ENCODE measurements at places on chromosomes 16 and 17. TPM values are rescaled to one million over a fixed set of nuclear protein-coding genes. Genes with fewer than 3 reads are reported as not detected.

DNA sequence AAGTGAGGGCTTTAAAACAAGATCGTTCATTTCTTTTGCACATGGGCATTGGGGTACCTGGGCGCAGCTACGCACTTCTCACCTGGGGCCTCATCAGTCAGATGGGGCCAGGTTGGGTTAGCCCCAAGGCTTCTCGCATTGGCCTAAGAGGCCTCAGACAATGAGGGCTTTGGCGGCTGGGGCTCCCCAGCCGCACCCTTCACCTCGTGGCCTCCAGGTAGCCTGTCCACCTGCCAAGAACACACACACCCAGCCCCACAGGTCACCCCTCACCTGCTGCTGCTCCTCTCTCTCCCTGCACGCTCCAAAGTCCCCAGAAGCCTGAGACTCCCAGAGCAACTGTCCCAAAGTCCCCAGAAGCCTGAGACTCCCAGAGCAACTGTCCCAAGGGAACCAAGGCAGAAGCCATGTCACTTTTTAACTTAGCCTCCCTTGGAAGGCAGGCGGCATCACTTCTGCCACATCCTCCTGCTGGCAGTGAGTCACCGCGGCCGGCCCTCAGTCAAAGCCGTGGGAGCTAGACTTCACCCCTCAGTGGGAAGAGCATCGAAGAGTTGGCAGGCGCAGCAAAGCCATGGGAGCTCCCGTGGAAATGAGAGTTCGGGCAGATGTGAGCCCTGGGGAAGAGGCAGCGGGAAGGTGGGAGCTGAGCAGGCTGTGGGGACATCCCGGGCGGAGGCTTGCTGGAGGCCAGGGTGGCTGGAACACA is 78.9 kb upstream of the PLCG2 start:
- H3K36me3 ChIP-seq: peaks cover 29% of the 10 kb centered on the region
- no peaks in the 10 kb centered on the region for H3K27me3 ChIP-seq
- no peak overlapping the region for H3K4me3 ChIP-seq
- H3K27ac ChIP-seq: peak overlapping the region; percentile 32

GRCh38 chr17:67696347-67696746 is 21.4 kb upstream of the NOL11 start:
- H3K36me3 ChIP-seq: peaks cover 2% of the 10 kb centered on the region
- no peak overlapping the region for H3K4me3 ChIP-seq
- no peaks in the 10 kb centered on the region for H3K27me3 ChIP-seq
- peaks cover 13% of the 10 kb centered on the region for H3K4me1 ChIP-seq
- no peak for DNase-seq
- H3K27ac ChIP-seq: no peak overlapping the region

DNA sequence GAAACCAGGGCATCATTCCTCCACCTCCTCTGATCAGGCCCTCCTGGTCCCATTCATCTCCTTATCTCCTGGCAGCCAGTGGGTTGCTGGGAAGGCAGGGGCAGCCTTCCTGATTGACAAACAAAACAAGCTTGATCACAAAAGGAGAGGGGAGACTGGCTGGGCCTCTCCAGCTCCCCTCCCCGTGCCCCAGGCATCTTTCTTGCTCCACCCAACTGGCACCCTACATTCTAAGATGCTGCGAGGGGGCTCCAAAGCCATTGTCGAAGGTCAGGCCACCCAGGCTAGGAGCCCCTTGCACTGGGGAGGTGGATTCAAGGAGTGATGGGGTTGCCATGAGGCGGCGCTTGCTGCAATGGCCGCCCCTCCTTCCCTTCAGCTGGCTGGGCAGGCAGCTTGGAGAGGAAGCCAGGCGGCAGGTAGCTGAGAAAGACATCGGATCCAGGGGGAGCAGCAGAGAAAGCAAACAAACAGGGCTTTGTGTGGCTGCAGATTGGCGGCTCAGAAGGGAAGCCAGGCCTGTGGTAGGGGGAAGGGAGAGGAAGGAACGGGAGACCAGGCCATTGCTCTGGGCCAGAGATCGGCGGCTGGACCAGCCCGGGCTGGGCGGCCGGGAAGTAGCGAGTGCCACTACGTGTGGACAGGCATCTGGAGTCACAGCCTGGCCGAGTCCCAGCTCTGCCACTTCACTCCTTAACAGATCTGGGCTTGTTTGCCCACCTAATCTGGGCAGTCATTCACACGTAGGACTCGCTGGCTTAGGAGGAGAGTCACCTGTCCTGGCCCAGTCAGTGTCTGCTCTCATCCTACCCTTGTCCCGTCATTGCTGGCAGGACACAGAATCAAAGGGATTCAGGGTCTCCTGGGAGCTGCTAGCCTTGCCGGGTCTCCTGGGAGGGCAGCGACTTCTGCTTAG is 12.3 kb downstream of the RAI1 start:
- peak; percentile 42 for DNase-seq
- no peaks in the 10 kb centered on the region for H3K36me3 ChIP-seq
- peaks cover 92% of the 10 kb centered on the region for H3K27me3 ChIP-seq
- peak overlapping the region; percentile 60 for H3K4me3 ChIP-seq
- peaks cover 54% of the 10 kb centered on the region for H3K4me1 ChIP-seq
- peak overlapping the region; percentile 97 for H3K27ac ChIP-seq

- no peak overlapping the region for H3K4me3 ChIP-seq
- no peak for DNase-seq
- H3K27ac ChIP-seq: no peak overlapping the region
- H3K4me1 ChIP-seq: peaks cover 63% of the 10 kb centered on the region
- H3K36me3 ChIP-seq: no peaks in the 10 kb centered on the region
These were observed 35.3 kb downstream of the TMEM132E start for GRCh38 chr17:34614698-34615097.

- H3K36me3 ChIP-seq: no peaks in the 10 kb centered on the region
- no peak overlapping the region for H3K27ac ChIP-seq
- H3K4me1 ChIP-seq: peaks cover 3% of the 10 kb centered on the region
- peaks cover 4% of the 10 kb centered on the region for H3K27me3 ChIP-seq
These were observed 19.1 kb downstream of the CAPNS2 start for GRCh38 chr16:55585631-55586030.

DNA sequence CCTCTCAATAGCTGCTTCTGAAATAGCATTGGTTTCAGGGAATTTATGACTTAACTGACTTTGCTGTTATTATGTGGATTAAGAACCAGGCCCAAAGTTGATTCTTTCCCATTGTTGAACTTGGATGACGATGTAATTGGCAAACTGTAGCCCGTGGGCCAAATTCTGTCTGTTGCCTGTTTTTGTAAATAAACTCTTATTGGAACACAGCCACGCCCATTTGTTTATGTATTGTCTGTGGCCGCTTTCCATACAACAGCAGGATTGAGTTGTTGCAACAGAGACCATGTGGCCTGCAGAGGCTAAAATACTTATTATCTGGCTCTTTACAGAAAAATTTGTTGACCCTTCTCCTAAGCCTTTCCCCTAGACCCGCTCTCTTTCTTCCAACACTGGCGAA is 31.6 kb downstream of the NTN1 start:
- peaks cover 59% of the 10 kb centered on the region for H3K27me3 ChIP-seq
- H3K4me3 ChIP-seq: no peak overlapping the region
- no peak for DNase-seq
- H3K4me1 ChIP-seq: peaks cover 53% of the 10 kb centered on the region
- peaks cover 21% of the 10 kb centered on the region for H3K36me3 ChIP-seq

GRCh38 chr16:74601126-74601871 is 5.6 kb downstream of the GLG1 start:
- peak overlapping the region; percentile 8 for H3K27ac ChIP-seq
- H3K4me1 ChIP-seq: peaks cover 40% of the 10 kb centered on the region
- H3K36me3 ChIP-seq: peaks cover 9% of the 10 kb centered on the region

DNA sequence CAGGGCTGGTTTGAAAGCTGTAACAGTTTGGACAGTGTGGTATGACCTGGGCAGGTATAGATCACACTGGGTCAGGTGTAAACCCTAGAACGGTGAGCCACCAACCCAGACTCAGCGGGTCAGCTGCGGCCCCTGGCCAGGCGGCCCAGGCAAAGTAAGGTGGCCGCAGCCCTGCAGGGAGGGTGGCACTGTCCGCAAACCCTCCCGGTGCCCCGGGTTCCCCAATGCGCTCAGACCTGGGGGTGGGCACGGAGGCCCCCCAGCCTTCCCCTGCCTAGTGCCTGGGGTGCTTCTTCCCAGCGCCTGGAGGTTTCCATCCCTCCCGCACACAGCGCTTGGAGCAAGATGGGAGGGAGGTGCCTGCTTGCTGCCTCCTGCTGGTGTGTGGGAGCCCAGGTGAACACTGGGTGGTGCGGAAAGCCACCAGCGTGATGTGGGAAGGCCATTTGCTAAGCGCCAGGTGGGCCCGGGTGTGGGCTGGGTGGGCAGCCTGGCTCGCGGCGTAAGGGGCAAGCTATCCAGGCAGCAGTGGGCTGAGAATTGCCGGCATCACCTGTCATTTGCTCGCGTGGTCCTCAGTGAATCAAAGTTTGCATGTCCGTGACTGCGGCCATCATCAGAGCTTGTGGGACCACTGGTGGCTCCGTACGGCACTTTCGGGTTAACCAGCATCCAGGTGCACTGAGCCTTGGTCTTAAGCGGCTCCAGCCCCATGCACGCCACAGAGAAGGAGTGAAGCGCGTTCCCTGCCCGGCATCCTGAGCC is 47.3 kb upstream of the GNG13 start:
- peaks cover 27% of the 10 kb centered on the region for H3K36me3 ChIP-seq
- H3K27me3 ChIP-seq: peaks cover 11% of the 10 kb centered on the region
- H3K4me3 ChIP-seq: no peak overlapping the region
- no peak for DNase-seq
- peaks cover 2% of the 10 kb centered on the region for H3K4me1 ChIP-seq

GRCh38 chr17:28468781-28469180 is 4.7 kb upstream of the SLC13A2 start:
- peaks cover 3% of the 10 kb centered on the region for H3K27me3 ChIP-seq
- H3K4me1 ChIP-seq: peaks cover 3% of the 10 kb centered on the region
- no peaks in the 10 kb centered on the region for H3K36me3 ChIP-seq
- no peak for DNase-seq
- H3K4me3 ChIP-seq: no peak overlapping the region

- peaks cover 6% of the 10 kb centered on the region for H3K27me3 ChIP-seq
- DNase-seq: no peak
- 0 out of 2 replicates have a peak, but pooled peaks cover 2% of the 10 kb centered on the region for H3K36me3 ChIP-seq
- peaks cover 54% of the 10 kb centered on the region for H3K4me1 ChIP-seq
These were observed 54.1 kb downstream of the PIMREG start for GRCh38 chr17:6498356-6498755.

DNA sequence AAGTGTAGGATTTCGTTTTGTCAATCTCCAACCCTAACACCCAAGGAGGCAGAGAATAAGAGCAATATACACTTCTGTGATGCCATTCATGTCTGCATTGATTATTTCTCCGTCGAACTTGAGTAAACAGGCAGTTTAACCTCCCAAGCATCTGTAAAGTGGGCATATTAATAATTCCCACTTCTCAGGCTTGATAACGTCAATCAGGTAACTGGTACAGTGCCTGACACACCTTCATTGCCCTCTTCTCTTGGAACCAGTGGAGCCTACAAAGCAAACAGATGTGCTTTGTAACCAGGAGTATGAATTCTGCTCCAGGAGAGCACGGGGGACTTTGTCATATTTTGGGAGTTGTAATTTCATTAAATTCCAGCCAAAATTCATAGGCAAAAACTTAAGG is 32.5 kb upstream of the PLCG2 start:
- H3K4me1 ChIP-seq: peaks cover 16% of the 10 kb centered on the region
- no peaks in the 10 kb centered on the region for H3K36me3 ChIP-seq
- no peak overlapping the region for H3K27ac ChIP-seq
- peak overlapping the region; percentile 69 for H3K4me3 ChIP-seq

DNA sequence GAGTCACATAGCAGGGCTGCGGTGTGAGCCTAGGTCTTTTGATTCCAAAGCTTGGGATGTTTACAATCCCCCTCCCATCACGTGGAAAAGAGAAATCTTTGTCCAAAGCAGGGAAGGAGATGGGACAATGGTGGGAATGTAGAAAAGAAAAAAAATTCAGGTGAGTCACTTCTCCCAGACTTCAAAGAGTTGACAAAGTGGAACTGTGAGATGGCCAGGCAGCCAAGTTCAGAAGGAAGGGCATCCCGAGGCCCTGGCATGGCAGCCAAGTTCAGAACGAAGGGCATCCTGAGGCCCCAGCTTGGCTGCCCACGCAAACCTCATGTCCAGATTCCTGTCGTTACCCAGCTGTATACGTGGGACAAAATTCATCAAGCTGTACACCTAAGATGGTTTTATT is 47.5 kb downstream of the FOXL1 start:
- H3K27me3 ChIP-seq: no peaks in the 10 kb centered on the region
- H3K4me3 ChIP-seq: no peak overlapping the region
- no peaks in the 10 kb centered on the region for H3K36me3 ChIP-seq
- no peak overlapping the region for H3K27ac ChIP-seq
- H3K4me1 ChIP-seq: no peaks in the 10 kb centered on the region

DNA sequence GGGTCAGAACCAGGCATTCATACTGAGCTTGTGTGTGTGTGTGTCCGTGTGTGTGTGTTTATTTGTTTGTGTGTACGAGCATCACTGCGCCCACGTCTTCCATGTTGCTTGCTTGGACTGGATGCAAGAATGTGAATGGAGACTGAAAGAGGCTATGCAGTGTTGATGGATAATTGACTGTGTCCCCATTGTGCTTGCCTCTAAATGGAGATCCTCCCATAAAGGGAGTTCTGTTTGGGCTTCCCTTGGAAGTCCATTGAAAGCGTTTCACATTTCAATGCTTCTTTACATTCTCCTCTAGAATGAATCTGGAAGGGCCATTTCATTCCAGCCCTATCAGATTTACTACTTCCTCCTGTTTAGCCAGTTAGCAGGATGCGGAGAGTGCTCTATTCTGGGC is 124.0 kb downstream of the GP2 start:
- H3K4me1 ChIP-seq: peaks cover 8% of the 10 kb centered on the region
- H3K27ac ChIP-seq: no peak overlapping the region
- H3K36me3 ChIP-seq: no peaks in the 10 kb centered on the region

DNA sequence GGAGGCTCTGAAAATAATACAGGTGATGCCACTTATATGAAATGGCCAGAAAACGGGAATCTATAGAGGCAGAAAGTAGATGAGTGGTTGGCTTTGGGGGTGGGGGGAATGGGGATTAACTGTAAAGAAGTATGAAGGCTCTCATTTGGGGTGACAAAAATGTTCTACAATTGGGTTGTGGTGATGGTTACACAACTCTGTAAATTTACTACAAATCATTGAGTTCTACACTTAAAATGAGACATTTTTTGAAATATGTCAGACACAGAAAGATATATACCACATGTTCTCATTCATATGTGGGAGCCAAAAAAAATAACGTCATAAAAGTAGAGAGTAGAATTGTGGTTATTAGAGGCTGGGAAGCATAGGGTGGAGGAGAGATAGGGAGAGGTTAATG is 25.7 kb downstream of the ARHGAP17 start:
- no peak overlapping the region for H3K27ac ChIP-seq
- no peak for DNase-seq
- no peaks in the 10 kb centered on the region for H3K27me3 ChIP-seq
- H3K4me1 ChIP-seq: peaks cover 23% of the 10 kb centered on the region

GRCh38 chr17:1714427-1714979 is 4.3 kb upstream of the TLCD2 start:
- H3K36me3 ChIP-seq: no peaks in the 10 kb centered on the region
- peaks cover 24% of the 10 kb centered on the region for H3K4me1 ChIP-seq
- no peaks in the 10 kb centered on the region for H3K27me3 ChIP-seq
- DNase-seq: peak; percentile 97
- peak overlapping the region; percentile 93 for H3K4me3 ChIP-seq

Gene VAT1L
- 22.2 TPM for total RNA-seq

Gene NPIPB5
- 81.5 TPM for total RNA-seq

Gene RPRML
- 3.1 TPM for total RNA-seq

Gene HOXB4
- not detected for total RNA-seq

Gene C17orf67
- 3.0 TPM for total RNA-seq

Gene PPP1R27
- total RNA-seq: not detected

Gene MYH2
- 1.5 TPM for total RNA-seq

Gene CDC6
- 87.9 TPM for total RNA-seq

Gene PYY
- 0.94 TPM for total RNA-seq

Gene ALOXE3
- total RNA-seq: 0.81 TPM

Gene SPEM1
- total RNA-seq: 0.18 TPM
